ENCODE measurements at places on chromosomes 6 and 20. TPM values are rescaled to one million over a fixed set of nuclear protein-coding genes. Genes with fewer than 3 reads are reported as not detected.

DNA sequence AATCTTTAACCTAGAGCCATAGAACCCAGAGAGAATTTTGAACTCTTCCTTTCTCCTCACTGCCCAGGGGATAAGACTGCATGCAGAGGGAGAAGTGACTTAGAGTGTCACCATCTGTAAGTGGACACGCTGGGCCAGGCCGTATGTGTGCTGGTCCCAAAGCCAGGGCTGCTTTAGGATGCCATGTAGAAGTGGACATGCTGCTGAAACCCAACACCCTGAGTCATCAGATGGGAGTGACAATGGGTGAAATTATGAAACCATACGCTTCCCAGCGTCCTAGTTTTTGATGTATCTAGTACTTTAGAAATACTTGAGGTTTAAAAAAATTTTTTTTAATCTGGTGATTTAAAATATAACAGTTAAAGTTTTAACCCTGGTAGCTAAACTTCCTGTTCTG lies 191.1 kb downstream of the FNDC1 start:
- H3K27me3 ChIP-seq = no peaks in the 10 kb centered on the region
- DNase-seq = no peak
- H3K4me1 ChIP-seq = no peaks in the 10 kb centered on the region
- no peaks in the 10 kb centered on the region for H3K36me3 ChIP-seq
- H3K4me3 ChIP-seq = no peak overlapping the region
- no peak overlapping the region for H3K27ac ChIP-seq

GRCh38 chr6:6482256-6482655 lies 106.3 kb upstream of the LY86 start:
- no peaks in the 10 kb centered on the region for H3K27me3 ChIP-seq
- H3K27ac ChIP-seq = no peak overlapping the region
- no peaks in the 10 kb centered on the region for H3K36me3 ChIP-seq
- H3K4me3 ChIP-seq = no peak overlapping the region

DNA sequence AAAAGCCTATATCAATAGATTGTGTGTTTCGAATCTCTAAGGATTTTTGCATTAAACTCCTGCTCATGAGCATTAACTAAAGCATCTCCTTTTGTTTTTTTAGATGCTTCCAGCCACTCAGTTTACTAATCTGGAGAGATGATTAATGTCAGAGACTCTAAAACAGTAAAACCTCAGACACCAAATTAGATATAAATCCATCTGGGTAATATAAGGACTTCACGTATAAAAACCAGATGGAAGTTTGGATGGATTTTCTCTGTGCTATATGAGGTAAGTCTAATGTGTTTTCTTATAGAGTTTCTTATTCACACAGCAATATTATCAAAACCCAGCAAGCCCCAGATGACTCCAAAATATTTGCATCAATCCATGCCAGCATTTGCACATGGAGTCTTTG lies 137.2 kb downstream of the SYNE1 start:
- no peaks in the 10 kb centered on the region for H3K27me3 ChIP-seq
- DNase-seq = no peak
- no peaks in the 10 kb centered on the region for H3K4me1 ChIP-seq
- H3K4me3 ChIP-seq = no peak overlapping the region
- H3K36me3 ChIP-seq = no peaks in the 10 kb centered on the region

Gene MCHR2
- not detected for total RNA-seq

Gene EFCAB8
- 0.06 TPM for total RNA-seq

GRCh38 chr20:48003021-48003420 lies 217.7 kb upstream of the SULF2 start:
- DNase-seq = no peak
- no peak overlapping the region for H3K27ac ChIP-seq
- no peaks in the 10 kb centered on the region for H3K4me1 ChIP-seq
- no peaks in the 10 kb centered on the region for H3K27me3 ChIP-seq
- no peak overlapping the region for H3K4me3 ChIP-seq

Gene RNF39
- not detected for total RNA-seq

Gene ZBP1
- total RNA-seq = not detected

Measured in SJSA1 (cell line).